Glomerular endothelial cell (primary cell): ENCODE measurements at places on chromosomes 3 and 15. TPM values are rescaled to one million over a fixed set of nuclear protein-coding genes. Genes with fewer than 3 reads are reported as not detected.

GRCh38 chr3:161221806-161222600 is 892 bp downstream of the NMD3 start:
- no peak for DNase-seq

GRCh38 chr3:98869391-98869790 is 32.1 kb downstream of the DCBLD2 start:
- DNase-seq: no peak

DNA sequence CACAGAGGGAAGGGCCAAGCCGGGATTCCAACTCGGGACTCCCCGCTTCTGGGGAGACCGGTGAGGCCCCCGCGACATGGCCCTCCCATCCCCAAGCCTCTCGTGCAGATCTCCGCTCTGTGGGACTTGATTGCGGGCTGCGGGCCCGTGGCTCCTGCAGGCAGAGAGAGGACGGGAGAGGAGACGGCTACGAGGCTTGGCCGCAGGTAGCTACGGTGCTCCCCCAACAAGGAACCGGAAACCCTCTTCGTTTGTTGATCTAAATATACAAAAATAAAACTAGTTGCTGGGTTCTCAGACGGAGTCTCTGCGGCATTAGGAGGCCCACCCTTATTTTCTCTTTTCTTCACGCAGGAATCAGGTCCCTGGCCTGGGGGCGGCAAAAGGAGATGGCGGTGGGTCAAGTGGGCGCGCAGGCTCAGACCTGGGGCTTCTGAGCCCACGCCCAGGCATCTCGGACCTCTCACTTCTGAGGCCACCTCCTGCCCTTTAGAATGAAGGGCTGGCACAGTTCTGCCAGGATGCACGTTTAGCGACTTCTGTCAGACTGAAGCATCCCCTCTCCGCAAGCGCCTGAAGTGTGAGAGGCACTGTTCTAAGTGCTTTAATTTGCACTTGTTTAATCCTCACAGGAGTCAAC is 10.9 kb downstream of the GNB5 start:
- DNase-seq: no peak

DNA sequence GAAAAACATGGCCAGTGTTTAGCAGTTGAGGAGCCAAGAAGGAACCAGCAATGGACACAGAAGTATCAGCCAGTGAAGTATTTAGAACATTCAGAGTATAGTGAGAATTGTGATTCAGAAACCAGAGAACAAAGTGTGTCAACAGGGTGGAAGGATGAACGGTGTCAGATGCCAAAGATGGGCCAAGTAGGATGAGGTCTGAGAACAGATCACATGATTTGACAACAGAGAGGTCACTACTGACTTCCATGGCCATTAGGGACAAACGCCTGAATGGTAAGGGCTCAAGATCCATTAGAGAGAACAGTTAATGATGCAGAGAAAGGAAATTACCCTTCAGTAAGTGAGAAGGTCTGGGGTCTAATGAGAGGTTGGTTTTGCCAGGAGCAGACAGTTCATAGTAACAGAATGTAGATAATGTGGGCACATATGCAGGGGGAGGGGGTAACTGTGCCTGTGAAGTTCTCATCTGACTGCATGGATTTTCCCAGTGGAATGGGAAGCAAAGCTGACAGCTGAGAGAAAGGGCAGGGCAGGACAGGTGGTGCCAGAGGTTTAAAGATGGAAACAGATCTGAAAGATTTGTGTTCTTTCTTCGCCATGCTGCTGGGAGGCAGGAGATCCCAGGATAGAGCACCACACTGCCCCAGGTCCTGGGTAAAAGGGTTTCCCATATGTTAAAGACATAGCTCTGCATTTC is 4.8 kb upstream of the ACAD9 start:
- DNase-seq: no peak

GRCh38 chr3:88033808-88034207 is 25.0 kb downstream of the CGGBP1 start:
- no peak for DNase-seq

- no peak for DNase-seq
These were observed 785 bp upstream of the IFT57 start for GRCh38 chr3:108222853-108223565.

GRCh38 chr3:46365737-46366524 is 4.8 kb upstream of the CCR5 start:
- no peak for DNase-seq

GRCh38 chr3:168029705-168030104 is 66.0 kb downstream of the GOLIM4 start:
- no peak for DNase-seq

DNA sequence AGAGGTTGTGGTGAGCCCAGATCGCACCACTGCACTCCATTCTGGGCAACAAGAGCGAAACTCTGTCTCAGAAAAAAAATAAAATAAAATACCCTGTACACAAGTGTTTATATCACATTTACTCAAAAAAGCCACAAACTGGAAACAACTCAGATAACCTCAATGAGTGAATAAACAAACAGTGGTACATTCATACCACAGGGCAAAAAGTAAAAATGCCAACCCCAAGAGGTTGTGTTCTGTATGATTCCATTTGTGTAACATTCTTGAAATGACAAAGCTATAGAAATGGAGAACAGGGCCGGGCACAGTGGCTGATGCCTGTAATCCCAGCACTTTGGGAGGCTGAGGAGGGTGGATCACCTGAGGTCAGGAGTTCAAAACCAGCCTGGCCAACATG is 12.9 kb downstream of the EDC3 start:
- DNase-seq: no peak

Gene CPN2
- total RNA-seq: not detected in 2 replicates

Gene FBXW12
- total RNA-seq: not detected in 2 replicates

Gene FLNB
- 688 and 782 TPM in 2 replicates for total RNA-seq

Gene ZNF502
- total RNA-seq: 2.6 and 3.2 TPM in 2 replicates

Gene FSIP1
- total RNA-seq: 0.06 and 0.73 TPM in 2 replicates
